Caki2 (cell line): ENCODE measurements at places on chromosomes 1 and 21. TPM values are rescaled to one million over a fixed set of nuclear protein-coding genes. Genes with fewer than 3 reads are reported as not detected.

Gene RPL5
- 1,215 and 1,251 TPM in 2 replicates for total RNA-seq

GRCh38 chr1:80994934-80995333 lies 805.8 kb upstream of the ADGRL2 start:
- no peak for DNase-seq

GRCh38 chr1:86085741-86086409 lies 70.7 kb downstream of the COL24A1 start:
- DNase-seq: no peak

- no peak for DNase-seq
Measured at GRCh38 chr1:217079584-217079983, 356.4 kb upstream of the ESRRG start.

GRCh38 chr21:28580585-28580984 lies 412.1 kb downstream of the LTN1 start:
- no peak for DNase-seq

GRCh38 chr1:208349694-208350330 lies 105.6 kb upstream of the PLXNA2 start:
- no peak for DNase-seq

- no peak for DNase-seq
Measured at GRCh38 chr1:165807613-165808012, 19.8 kb upstream of the UCK2 start.

Gene IFNLR1
- 0.17 and 4.1 TPM in 2 replicates for total RNA-seq

- no peak for DNase-seq
Measured at GRCh38 chr1:24052220-24052619, 59.7 kb downstream of the MYOM3 start.

Gene SPATA45
- total RNA-seq: not detected in 2 replicates

Gene TCEA3
- total RNA-seq: 0.41 and 1.5 TPM in 2 replicates

GRCh38 chr1:72568113-72568512 lies 285.8 kb upstream of the NEGR1 start:
- DNase-seq: no peak

Gene LCE3E
- total RNA-seq: not detected in 2 replicates

- no peak for DNase-seq
Measured at GRCh38 chr1:200381256-200381984, 28.4 kb downstream of the ZNF281 start.
